Spleen (tissue), 13 donors: ENCODE measurements at places on chromosomes 5 and 9. TPM values are rescaled to one million over a fixed set of nuclear protein-coding genes. Genes with fewer than 3 reads are reported as not detected.

SH3TC2 gene
- 0.03 TPM for polyA plus RNA-seq

KCNV2 gene
- not detected for polyA plus RNA-seq

GRCh38 chr9:119298076-119298853, 71.0 kb downstream of the BRINP1 start:
- DNase-seq: no peak

DNA sequence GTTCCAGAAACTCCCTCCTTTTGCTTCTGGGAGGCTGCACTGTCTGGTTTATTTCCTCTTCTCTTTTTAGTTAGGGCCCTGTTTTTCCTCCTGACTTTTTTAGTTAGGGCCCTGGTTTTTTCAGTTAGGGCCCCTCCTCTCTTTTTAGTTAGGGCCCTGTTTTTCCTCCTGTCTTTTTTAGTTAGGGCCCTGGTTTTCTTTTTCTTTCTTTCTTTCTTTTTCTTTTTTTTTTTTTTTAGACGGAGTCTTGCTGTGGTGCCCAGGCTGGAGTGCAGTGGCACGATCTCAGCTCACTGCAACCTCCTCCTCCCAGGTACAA, 15.1 kb downstream of the GSN start:
- no peak for DNase-seq

GRCh38 chr9:98615633-98616032, 93.1 kb downstream of the GABBR2 start:
- DNase-seq: no peak

GRCh38 chr5:127517110-127517479, 345 bp upstream of the PRRC1 start:
- DNase-seq: no peak
